Hindlimb muscle (tissue), 1 donor: ENCODE measurements at places on chromosomes 4 and X.
A peak's percentile ranks its signal among the peaks of the same experiment; 100 is the strongest.

- no peak for DNase-seq
Observed at GRCh38 chrX:103722505-103722904, 11.8 kb downstream of the TMEM31 start.

GRCh38 chrX:40083120-40083978 is 14.4 kb downstream of the BCOR start:
- DNase-seq = no peak

- DNase-seq = no peak
Observed at GRCh38 chrX:47158131-47158530, 13.1 kb downstream of the RBM10 start.

DNA sequence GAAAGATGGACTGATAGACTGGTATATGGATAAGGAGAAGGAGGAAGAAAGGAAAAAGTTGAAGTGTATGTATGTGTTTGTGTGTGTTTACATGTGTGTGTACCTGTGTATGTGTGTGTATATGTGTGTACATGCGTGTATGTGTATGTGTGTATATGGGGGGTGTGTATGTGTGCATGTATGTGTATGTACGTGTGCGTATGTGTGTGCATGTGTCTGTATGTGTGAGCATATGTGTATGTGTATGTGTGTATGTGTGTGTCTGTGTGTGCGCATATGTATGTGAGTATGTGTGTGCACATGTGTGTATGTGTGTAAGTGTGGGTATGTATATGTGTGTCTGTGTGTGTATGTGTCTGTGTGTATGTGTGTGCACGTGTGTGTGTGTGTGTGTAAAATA is 101.5 kb upstream of the KLHL13 start:
- no peak for DNase-seq

DNA sequence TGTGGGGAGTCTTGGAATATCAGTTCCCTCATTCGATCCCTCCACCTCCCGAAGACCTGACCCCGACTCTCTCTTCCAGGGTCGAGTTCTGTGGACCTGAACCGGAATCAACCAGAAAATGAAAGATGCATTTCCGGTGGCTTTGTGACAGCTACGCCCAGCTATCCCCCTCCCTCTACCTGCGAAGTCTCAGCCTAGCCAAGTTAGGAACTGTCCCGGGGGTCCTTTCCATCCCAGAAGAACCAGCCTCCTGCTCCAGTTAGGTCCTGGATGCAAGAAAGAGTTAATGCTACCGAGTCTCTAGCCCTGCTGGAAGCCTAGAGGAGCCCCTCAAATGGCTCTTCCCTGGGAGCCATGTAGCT is 13.4 kb upstream of the ETDC start:
- no peak for DNase-seq

DNA sequence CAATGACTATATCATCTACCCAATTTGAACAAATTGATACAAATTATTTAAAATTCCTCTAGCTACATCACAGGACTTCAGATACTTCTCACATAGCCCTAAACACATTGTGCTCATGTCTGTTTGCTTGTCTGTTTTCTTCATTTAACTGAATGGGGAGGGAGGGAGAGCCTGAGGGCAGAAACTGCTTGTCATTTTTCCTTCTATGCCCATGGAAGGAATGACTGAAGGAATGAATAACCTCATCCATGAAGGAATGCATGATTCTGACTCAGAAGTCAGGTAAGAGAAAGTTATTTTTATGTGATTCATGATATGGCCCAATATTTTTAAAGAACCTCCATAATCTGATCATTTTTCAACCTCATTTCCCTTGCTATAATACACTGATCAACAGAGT is 418.0 kb upstream of the PITX2 start:
- DNase-seq = no peak

GRCh38 chrX:69562904-69563578 is 52.9 kb upstream of the EDA start:
- no peak for DNase-seq

DNA sequence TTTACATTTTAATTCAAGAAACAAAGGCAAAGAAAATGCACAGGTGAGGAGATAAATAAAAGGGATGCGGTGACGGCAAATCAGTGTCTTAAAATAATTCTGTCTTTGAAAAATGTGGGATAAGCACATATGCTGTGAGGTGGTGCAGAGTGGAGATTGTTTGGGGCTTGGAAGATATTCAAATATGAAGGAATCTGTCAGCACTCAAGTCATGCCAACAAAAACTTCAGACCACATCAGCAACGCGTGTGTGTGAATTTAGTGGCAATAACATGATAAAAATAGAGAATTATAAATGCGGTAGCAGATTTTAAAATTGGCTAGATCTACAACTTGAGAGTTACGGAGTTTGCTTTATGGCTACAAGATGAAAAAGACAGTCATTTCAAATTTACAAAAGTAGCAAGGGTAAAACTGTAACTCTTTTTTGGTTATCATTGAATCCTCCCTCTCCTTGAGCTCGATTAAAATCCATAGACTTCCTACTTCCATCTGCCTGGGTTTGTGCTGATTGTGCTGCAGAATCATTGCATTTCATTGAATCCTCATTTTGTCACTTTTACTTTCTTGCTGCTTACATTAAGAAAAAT is 71.5 kb upstream of the VCX2 start:
- DNase-seq = no peak

GRCh38 chrX:33434256-33435092 is 223.1 kb upstream of the DMD start:
- DNase-seq = peak; percentile 40

DNA sequence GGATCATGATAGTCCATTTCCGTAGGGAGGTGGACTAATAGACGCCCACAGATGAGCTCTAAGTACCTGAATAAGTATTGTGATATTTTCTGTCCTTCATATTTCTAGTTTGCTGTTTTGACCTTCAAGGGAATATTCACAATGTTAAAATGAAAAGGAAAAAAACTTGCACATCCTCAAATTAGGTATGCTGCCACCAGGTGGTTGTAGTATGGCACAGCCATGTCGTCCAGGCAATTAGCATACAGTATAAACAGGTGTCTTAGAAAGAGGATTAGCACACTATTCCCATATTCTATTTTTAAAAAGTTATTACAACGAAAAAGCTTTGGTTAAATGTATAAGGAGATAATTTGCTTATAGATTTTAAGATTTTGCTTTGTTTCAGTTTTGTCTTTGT is 802.0 kb downstream of the RPA4 start:
- no peak for DNase-seq

DNA sequence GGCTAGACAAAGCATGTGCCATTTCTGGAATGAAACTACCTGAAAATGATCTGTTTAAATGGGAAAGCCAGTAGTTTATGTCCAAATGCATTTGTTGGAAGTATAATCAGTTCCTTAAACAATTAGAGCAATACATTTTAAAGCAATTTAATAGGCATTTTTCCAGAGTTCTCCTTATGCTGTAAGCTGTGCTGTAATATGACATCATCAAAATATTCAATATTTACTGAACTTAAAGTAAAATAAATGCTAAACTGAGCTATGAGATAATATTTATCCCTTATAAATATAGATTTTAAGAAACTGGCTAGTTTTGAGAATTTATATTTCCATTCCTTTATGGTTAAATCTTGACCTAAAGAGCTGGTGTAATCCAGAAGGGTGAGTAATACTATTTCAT is 7.9 kb downstream of the SLC4A4 start:
- no peak for DNase-seq

DNA sequence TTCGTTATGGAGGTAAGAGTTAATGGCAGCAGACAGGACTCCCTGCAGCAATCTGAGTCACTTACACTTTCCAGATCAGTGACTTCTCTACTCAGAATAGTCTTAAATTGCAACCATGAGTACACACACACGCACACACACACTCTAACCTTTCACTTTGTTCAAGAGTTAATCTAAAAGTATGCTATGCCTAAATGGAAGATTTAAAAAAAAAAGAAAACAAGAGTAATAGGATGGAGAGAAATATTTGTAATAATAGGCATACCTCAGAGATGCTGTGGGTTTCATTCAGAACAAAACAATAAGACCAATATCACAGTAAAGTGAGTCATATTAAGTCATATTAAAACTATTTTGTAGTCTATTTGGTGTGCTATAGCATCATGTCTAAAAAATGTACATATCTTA is 969.1 kb upstream of the PCDH10 start:
- no peak for DNase-seq

- peak; percentile 11 for DNase-seq
Observed at GRCh38 chr4:128310266-128310697, 22.7 kb upstream of the PGRMC2 start.

- no peak for DNase-seq
Observed at GRCh38 chr4:3365326-3365725, 72.5 kb downstream of the RGS12 start.

- DNase-seq = no peak
Observed at GRCh38 chrX:123971982-123972381, 10.5 kb downstream of the STAG2 start.

DNA sequence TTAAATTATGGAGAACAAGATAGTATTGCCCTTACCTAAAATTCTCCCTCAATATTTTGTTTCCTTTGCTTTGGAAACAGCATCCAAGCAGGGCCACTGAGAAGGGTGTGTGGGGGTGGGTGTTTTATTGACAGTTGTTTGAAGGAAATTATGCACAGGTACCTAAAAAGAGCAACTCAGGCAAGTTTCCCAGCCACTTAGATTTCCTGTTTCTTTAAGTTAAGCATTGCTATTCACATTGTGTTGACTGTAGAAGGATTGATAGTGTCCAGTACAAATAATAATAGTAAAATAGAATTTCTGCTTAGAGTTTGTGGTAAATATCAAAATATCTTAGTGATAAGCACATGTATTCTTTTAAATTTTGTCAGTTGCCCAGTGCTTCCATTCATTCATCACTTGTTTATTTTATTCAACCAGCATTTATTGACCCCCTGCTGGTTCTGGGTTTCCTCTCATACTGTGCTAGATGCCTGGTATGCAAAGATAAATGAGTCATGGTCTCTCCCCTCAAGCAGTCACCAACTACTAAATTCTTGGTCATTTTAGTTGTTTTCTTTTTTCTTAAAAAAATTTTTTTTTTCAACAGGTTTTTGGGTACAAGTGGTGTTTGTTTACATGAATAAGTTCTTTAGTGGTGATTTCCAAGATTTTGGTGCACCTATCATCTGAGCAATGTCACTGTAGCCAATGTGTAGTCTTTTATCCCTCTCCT is 50.0 kb downstream of the GALNT7 start:
- DNase-seq = no peak

GRCh38 chr4:144647590-144647989 is 1.6 kb downstream of the HHIP start:
- DNase-seq = no peak
